HuH-7.5 (cell line): ENCODE measurements at places on chromosomes 7 and 10.

DNA sequence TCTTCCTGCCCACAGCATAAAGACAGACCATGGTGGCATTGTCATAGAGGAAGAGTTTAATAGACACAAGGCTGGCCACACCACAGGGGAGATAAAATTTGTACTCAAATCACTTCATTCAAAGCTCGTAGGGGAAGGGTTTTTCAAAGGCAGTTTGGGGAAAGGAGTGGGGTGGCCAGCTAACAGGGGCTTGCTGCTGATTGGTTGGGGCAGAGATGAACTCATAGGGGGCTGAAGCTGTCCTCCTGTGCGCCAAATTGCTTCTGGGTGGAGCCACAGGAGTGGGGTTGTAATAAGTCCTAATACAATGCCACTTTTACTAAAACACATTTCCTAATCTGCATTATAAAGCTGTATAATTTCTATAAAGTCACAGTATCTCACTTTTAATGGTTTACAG is 22.5 kb downstream of the PDZD8 start:
- DNase-seq = no peak

DNA sequence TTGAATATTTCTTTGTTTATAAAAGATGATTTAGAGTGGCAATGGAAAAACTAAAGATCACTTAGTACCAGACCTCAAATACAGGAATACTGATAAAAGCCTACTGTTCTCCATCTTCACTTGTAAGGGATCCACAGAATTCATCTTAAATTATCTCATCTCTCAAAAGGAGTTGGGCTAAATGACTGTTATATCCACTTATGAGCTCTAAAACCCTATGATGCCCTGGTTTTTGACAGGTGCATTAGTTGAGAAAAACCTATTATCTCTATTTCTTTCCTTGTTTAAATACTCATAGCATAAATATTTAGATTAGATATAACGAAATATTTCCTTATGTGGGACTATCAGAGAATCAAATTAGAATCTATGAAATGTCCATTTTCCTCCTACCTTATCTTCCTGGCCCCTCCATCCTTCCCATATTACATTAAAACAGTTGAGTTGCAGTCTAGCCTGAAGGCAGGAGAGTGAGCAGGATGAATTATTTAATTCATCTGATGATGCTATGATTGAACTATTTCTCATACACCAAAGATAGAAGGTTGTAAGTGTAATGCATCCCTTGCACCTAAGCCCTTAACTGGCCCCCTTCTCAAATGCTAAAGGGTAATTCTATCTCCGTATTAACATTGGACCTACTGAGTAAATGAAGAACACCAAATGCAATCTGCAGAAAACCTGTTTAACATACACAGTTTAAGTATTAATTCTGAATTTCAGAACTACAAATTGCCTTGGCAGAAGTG is 29.7 kb downstream of the PPP3CB start:
- no peak for DNase-seq

- DNase-seq = no peak
Measured at GRCh38 chr7:75869776-75870379, 9.0 kb upstream of the RHBDD2 start.

GRCh38 chr10:62127975-62128374 is 140.7 kb downstream of the RTKN2 start:
- DNase-seq = no peak

GRCh38 chr10:97707134-97707861 is 6.2 kb upstream of the MARVELD1 start:
- DNase-seq = peak; percentile 55

GRCh38 chr7:91759205-91759863 is 121.2 kb downstream of the MTERF1 start:
- no peak for DNase-seq

DNA sequence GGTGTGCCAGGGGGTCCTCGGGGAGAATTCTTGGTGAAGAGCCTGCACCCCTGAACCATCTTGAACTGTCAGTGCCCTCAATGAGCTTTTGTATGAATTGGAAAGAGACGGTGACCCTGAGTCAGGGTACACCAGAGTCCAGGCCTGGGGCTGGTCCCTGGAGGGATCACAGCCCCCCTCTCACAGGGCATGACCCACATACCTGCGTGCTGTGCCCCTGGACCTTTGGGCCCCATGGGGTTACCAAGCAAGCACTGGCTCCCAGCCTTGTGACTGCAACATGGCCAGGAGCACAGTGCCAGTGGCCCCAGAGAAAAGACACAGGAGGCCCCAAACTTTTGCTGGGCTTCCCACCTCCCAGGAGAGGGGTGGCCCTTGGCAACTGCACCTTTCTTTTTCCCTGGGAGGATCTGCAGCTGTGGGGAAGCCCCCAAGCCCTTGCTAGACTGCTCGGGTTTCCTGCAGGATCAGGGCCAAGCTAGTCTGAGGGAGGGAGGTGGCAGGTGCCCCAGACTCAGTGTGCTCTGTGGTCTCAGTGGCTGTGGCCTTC is 153.5 kb downstream of the ZNF248 start:
- DNase-seq = no peak
